ENCODE measurements at places on chromosomes 7 and 10.

DNA sequence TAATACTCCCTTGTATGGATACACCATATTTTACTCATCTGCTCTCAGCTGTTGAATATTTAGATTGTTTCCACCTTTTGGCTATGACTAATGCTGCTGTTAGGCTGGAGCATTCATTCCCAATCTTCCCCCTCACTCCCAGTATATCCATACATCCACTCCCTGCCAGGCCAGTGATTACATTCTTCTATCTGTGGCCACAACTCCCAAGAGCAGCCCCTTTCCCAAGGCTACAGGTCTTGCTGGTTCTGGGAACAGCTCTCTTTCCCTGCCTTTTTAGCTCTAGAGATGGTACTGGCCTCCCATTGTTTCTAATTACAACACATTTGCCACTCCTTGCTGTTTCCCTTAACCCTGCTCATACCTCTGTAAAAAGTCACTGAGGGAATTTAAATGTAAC is 28.2 kb downstream of the SFR1 start:
- no peak for DNase-seq

- DNase-seq, result no peak
These were observed 15.0 kb downstream of the TAS2R60 start for GRCh38 chr7:143458263-143458662.

- no peak for DNase-seq
These were observed 123.0 kb upstream of the JCAD start for GRCh38 chr10:30182191-30183054.

- no peak for DNase-seq
These were observed at the start of gene MYL7 for GRCh38 chr7:44141221-44141850. Gene MYL7, minus strand, starts transcription at chr7:44141332. Its CDS starts 27 bp downstream, at chr7:44141305.

DNA sequence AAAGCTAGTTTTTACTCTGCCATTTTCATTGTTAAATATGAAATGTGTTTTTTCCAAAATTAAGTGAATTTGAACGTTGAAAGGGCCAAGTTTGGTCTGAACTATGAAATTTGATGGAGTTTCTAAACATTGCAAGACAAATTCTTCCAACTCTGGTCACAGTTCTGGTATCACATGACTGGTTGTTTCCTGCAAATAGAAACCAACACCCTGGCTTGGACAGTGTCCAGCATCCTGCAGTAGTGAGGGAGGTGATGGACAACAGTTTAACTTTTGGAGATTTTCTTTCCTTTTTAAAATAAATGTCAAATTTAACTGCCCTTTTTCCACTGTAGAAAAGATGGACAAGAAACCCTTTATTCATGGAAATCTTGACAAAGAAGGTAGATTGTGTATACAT is 54.8 kb upstream of the AGBL3 start:
- DNase-seq, result no peak

DNA sequence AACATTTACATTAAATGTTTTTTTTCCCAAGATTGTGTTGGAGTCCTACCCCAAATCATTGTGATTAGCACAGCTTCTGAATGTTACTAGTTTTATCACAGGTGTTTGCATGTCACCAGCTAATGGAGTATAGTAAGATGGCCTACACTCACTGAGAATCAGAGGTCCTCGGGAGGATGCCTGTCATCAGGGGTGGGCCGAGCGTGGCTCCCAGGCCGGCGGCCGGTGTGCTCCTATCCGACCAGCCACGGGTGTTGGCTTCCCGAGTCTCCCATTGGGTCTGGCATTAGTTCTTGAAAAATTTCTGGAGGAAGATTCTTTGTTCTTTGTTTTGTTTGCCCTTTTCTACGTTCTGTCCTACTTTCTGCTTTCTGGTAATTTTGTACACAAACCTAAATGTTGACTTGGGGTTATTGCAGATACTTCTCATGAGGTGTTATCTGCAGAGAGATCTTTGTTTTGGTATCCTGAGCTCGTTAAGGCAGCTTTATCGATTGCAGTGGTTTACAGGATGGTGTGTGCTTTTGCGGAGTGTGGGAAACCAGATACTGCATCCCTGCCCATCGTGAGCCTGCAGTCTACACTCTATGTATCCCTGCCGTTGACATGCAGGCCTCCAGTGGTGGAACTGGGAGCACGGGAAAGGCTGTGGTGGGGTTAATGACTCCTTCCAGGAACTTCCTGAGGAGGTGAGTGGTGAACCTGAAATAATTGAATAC is 67.3 kb upstream of the DNAJB6 start:
- no peak for DNase-seq

DNA sequence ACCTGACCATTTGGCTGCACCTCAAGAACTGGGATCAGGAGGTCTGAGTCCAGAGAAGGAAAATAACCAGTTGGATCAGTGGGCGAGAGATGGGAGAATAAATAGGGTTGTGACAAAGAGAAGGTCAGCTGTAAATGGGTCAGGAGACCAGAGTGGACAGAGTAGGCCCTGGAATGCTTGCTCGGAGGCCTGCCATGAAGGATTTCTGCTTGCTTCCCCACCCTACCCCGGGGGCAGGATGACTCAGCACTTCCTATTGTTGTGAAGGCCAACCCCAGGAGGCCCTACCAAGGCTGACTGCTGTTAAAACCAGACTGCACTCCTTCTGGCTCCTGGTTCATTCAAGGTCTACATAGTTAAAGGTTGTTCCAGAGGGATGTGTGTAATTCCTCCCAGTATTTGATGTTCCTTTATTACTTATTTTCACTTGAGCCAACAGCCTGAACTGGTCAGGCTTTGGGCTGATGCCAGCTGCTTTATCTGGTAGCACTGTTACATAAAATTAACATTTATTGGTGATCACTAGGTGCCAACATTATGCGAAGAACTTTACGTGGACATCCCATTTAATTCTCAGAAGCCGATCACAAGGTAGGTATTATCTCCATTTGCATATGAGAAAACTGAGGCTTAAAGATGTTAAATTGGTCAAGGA is 27.3 kb upstream of the IFRD1 start:
- DNase-seq, result no peak

DNA sequence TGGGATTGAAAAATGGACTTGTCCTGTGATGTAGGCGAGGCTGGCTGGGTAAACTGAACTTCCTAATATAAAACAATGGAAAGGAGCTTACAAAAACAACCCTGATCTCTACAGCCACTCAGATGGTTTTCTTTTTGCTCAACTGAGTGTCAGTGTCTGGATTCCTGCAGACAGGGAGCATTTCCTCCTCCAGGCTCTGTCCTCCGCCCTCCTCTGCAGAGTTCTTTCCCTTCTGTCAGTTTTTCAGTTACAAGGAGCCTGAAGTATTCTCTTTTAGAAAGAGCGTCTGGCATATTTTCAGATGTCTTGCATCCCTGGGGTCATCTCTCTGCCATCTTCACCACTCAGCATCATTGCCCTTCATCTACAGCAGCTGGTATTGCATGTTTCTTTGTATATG is 50.0 kb upstream of the PITRM1 start:
- DNase-seq, result no peak

DNA sequence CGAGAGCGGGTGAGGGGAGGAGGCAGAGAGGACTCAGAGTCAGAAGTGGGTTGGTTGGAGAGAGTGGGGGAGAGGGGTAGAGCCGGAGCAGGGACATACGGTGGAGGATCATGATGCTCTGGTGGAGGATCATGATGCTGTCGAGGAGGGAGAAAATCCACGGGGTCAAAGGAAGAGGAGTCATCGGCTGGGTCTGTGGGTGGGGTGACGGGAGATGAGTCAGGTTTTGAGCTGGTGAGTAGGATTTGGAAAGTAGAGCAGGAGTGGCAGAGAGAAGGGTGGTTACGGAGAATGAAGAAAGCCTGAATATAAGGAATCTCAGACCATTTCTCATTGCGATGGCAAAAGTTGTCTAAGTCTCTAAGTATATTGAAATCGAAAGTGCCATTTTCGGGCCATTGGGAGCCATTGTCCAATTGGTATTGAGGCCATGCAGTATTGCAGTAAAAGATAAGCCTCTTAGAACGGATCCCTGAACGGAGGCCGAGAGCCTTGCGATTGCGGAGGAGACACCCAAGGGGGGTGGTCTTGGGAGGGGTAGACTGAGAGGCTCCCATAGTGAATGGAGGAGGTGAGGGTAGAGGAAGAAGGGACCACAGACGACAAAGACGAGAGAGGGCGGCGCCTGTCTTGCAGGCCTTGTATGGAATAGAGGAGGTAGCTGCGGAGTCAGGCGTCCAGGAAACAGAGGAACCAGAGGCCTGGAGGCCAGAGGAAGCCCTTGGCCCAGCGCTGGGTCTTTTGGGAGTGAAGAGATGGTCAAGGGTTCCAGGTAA is 23.8 kb downstream of the SCIN start:
- no peak for DNase-seq

DNA sequence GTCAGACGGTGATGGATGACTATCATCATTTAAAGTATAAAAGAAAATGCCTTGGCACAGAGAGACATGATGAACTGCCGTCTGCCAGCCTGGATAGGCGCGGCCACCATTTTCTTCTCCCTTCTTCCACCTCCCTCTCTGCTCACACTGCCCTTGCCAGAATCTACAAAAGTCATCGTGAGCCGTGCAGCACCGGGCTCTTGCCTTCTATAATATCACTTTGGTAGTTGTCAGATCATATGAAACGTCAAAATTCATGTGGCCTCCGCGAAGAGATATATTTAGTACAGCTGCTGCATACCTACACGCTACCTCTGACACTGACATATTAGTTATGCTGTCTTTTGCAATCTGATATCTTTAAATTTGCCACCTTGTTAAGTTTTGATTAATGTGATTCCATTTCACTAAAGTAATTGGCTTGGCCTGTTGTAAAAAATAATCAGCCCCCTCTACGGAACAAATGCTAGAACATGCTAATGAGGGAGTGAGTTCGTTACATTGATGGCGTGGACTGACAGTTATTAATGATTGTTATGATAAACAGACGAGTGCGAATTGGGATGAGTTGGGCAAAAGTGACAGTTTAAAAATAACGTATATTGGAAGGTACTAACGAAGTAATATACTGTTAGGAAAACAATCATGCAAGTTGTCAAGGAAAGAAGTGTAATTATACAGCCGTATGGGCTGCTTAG is 214.9 kb downstream of the LRMDA start:
- DNase-seq, result no peak

- no peak for DNase-seq
These were observed 63.9 kb downstream of the WDFY4 start for GRCh38 chr10:48748573-48748972.
